DMS 273 treated with DMSO at 0.1 percent for 48 hours (cell line): ENCODE measurements at places on chromosomes 6 and 20.

DNA sequence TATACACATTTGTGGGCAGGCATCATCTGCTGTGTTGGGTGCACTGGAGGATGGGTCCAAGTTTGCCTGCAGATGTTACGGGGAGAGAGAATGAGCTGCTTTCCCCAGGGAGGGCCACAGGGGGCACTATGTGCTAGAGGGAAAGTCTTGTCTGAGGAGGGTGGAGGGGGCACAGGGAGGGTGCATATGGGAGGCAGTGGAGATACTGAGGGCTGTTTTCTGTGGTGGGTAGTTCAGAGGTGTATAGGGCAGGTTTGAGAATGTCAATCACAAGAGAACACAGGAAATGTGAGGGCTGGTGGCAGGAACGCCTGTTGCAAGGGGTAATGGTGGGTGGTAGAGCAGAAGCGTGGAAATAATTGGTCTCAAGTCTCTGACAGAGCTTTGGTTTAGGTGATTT lies 7.7 kb upstream of the PTPRA start:
- DNase-seq = no peak

DNA sequence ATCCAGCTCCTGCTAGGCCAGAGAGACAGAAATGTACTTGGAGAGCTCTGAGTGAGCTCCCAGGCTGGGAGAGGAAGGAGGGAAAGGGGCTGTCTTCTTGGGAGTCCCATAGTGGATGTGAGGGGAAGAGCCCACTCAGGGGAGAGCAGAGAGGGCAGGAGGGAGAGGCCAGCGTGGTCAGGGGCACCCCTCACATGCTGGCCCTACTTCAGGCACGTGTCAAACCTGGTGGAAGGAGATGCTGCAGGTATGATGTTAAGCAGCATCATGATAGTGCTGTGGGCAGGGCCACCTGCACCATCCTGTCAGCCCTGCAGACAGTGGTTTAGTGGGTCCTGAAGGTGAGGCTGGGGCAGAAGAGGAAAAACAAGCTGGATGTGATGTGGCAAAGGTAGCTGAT lies 265.4 kb upstream of the RNF24 start:
- no peak for DNase-seq

- DNase-seq = no peak
Measured at GRCh38 chr6:118122801-118123200, 215.7 kb downstream of the SLC35F1 start.

DNA sequence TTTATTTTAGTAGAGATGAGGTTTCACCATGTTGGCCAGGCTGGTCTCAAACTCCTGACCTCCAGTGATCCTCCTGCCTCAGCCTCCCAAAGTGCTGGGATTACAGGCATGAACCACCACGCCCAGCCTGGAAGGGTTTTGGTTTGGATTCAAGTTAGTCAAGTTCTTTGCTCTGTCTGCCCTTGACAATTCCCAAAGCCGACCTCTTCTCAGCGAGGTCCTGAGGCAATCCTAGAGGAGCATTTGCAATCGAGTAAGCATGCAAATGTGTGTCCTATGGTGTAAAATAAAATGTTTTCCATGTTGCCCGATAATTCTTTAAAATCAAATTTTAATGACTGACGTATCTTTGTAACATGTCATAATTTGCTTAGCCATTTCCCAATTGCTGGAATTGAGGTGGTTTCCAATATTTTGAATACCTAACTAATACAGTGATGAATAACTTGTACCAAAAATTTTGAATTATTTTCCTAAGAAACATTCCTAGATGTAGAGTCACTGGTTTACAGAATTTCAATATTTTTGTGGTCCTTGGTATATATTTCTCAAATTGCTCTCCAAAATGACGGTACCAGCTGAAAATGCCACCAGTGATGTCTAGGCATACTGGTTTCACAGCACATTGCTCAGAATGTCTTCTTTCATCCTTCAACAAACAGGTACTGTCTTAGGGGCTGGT lies 38.7 kb downstream of the GTF2H5 start:
- no peak for DNase-seq

DNA sequence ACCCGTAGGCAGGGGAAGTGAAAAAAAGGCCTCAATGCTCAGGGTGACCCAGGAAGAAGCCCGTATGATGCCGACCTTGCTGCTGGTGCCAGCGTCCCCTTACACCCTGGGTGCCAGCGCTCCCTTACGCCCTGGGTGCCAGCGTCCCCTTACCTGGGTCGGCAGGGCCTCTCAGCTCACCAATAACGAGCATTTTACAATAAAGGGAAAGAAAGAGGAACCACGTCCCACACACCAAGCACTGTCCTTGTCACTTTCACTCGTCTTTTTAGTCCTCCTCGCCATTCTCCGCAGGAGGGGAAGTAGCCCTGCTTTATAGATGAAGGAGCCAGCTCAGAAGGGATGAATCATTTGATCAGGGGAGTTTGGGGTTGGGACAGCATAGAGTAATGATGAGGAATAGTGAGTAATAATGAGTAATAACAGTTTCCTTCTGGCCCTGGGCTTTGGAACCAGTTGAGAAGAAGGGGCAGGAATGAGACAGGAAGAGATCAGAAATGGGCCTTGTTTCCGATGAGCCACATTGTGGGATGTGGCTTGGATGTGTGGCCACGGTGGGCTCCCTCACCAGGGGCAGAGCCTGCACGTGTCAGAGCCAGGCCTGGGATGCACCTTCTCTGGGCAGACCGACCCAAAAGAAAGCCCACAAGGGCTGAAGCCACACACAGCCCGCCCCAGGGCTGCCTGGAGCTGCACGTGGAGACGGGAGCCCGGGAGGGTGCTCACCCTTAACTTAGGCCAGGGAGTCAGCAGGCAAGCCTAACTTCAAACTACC lies 75.7 kb downstream of the SYNJ2 start:
- no peak for DNase-seq

GRCh38 chr6:108637963-108638362 lies 77.2 kb downstream of the FOXO3 start:
- no peak for DNase-seq

DNA sequence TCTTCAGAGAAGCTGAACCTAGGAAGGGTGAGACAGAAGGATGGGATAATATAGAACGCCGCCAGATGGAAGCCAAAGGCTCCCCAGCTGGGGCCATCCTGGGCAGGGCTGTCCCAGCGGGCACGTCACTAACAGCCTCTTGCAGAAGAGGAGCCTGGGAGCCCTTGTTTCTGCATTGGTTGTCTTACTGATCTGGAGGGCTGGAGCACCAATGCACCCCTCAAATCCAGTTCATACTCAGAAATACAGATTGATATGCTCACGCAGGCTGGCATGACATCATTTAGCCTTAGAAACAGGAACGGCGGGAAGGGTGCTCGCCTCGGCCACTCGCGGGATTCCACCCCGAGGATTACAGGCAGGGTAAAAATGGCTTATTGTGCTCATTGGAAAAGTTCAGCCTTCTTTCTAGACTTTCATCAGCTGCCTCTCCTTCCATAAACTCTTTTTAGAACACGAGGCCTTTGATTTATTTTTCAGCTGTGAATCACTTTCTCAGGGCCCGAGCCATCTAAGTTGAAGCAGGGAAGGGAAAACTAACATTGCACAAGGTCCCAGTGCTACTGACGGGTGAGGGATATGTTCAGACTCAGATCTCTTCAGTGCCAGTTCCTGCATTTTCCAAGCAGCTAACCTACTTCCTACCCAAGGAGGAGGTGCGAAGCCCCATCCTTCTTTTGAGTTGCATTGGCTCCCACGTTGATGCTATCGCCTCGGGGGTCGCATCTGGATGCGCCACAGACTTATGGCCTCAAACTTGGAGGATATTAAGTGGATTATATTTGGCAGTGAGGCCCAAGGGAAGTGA lies 82.3 kb downstream of the GMPR start:
- peak; percentile 85 for DNase-seq

DNA sequence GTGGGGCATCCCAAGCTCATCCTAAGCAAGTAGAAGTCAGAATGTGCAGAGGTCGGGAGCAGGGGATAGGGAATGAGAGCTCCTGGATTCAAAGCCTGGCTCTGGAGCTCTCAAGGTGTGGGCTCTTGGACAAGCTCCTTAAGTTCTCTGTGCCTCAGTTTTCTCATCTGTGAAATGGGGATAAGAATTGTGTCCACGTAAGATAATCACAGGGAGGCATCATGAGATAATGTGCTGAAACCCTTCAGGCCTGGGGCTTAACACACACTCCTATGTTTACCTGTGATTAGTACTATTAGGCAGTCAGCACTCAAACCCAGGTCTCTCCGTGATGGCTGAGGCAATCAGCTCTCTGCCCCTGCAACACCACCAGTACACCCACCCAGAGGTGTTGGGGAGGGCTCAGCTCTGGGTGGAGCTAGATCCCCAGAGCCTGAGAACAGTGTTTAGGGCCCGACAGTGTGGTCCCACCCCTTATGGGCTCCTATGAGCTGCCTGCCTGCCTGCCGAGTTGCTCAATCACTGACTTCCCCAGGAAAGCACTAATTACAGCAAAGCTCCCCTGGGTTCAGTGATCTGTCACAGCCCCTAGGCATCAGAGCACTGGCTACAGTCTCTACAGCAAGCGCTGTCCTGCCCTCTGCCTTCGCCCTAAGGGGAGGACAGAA lies 6.3 kb upstream of the SIRPA start:
- DNase-seq = no peak
